ENCODE measurements at places on chromosomes 2 and 18. TPM values are rescaled to one million over a fixed set of nuclear protein-coding genes. Genes with fewer than 3 reads are reported as not detected.

- ATAC-seq = no peak
These were observed 36.0 kb downstream of the MYCN start for GRCh38 chr2:15976354-15976753.

DNA sequence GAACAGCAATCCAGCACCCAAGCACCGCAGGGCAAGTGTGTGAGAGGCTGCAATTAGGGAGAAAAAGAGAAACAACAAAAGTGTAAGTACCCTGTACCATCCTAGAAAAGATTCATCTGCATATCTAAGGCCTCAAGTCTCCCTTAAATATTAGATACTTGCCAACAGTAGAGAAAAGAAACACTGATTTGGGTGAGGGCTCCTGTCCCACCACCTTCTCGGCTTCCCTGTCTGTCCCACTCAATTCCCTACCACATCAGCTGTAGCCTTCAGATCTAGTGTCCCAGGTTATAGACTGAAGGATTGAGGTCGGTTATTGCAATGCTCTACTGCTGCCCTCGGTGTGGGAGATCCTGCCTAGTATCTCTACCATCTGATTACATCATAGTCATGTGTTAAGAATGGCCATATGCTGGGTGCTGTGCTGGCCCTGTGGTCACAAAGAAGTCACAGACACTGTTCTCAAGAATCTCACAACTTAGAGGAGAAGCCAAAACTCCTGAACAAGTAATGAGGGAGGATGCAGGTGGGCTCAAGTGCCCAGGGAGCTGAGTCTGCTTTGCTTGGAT, 2.5 kb downstream of the RAX start:
- ATAC-seq = no peak

GRCh38 chr2:177332026-177332991, 60.3 kb upstream of the AGPS start:
- peak; percentile 87 for ATAC-seq

DNA sequence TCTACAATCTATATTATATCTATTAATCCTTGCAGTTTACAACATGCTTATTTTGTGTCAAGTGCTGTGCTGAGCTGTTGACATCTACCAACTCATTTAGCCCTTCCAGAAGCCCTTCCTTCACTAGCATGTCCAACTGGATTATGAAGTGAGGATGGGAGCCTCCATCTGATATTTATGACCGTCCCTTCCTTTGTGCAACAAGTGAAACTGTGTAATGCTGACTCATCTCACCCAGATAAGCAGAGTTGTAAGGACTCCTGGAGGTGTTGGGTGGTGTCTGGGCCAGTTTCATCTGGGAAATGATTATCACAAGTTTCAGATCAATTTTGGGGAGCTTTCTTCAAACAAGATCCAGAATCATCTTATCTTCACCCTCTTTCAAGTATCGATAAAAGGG, 156.6 kb upstream of the ETAA1 start:
- ATAC-seq = no peak

DNA sequence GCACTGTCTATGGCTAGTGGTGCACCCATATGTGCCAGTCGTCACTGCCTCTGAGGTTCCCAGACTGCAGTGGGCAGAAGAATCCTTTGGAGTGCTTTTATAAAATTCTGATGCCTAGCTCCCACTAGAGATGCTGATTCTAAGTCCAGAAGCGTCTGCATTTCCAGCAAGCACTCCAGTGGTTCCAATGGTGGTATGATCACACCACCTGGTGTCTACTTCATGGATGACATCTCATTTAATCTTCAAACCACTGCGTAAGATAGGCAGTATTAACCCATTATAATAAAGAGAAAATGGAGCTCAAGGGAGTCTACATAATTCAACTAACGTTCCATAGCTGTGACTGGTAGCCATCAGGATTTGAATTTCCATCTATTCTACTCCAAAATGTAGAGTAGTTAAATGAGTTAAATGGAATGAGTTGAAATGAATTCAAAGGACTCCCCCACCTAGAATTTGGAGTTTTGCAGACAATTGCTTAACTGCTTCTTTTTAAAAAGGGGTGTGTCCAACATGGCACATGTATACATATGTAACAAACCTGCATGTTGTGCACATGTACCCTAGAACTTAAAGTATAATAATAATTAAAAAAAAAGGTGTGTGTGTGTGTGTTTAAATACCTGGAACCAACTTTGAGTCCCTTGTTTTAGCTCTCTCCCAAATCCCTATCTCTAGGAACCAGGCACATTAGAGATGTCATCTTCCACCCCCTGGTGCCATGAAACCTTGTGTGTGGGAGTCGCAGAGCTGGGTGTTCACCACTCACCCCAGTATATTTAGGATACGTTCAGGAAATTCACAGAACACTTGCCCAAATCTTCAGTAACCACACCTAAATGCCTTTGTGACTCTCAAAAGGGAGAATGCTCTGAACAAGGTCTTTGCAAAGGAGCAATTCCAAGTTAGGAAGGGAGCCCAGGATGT, 14.1 kb downstream of the LAMA3 start:
- ATAC-seq = no peak

- ATAC-seq = no peak
These were observed 1279.7 kb upstream of the ZEB2 start for GRCh38 chr2:145799595-145800108.

DNA sequence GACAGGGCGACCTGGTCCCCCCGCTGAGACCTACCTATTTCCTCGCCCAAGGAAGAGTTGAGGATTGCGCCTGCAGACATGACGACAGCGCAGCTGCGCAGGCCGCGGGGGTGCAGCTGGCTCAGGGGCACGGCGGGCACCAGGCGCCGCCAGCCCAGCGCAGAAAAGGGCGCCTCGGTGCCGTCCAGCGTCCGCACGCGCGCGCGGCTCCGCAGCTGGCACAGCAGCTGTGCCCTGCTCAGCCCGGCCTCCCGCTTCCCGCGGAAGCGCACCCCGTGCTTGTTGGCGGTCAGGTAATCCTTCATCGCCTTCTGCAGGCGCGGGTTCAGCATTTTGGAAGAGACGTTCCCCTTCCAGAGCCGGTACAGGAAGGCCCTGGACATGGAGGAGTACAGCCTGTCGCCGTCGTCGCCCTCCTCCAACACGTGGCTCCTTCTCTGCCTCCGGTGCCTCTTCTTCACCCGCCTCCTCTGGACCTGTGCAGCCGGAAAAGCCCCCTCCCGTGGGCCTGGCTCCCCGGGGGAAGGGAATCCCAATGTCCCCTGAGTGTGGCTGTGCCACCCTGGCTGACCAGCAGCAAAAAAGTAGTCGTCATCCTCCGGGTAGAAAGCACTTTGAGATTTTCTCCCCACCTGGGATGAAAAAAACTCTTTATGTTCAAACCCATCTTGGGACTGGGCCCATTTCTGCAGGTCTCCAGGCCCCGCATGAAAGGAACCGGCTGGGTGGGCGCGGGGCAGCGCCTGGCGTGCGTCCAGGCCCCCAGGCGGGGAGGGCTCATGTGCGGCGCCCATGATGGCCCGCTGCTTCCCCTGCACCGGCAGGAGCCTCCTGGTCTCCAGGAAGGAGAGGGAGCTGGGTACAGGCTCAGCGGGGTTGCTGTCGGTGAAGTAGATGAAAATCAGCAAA, 42.7 kb downstream of the ST6GAL2 start:
- no peak for ATAC-seq

DNA sequence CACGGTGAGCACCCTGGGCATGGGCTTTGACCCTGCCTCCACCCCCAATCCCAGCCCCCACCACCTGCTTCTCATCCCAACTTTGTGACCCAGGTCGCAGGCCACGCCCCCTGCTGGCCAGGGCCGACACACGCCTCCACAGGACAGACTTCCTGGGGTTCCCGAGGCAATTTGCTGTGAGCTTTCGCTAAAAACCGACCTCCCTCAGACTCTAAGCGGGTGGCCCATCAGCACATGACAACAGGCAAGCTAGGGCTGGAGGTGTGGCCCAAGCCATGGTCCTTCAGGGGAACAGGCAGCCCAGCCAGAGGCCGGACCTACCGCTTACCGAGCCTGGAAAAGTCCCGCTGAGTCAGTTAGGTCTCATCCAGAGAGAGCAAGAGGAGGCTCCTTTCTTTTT, 31.9 kb downstream of the C1QL2 start:
- peak; percentile 19 for ATAC-seq

CKAP2L gene
- 1.1 TPM for total RNA-seq

LRATD1 gene
- 16.1 TPM for total RNA-seq

NMUR1 gene
- 0.23 TPM for total RNA-seq
